Daoy (cell line): ENCODE measurements at places on chromosomes 2 and 18. TPM values are rescaled to one million over a fixed set of nuclear protein-coding genes. Genes with fewer than 3 reads are reported as not detected.
A peak's percentile ranks its signal among the peaks of the same experiment; 100 is the strongest.

GRCh38 chr2:62738981-62739936 lies 33.7 kb downstream of the EHBP1 start:
- DNase-seq = no peak

DNA sequence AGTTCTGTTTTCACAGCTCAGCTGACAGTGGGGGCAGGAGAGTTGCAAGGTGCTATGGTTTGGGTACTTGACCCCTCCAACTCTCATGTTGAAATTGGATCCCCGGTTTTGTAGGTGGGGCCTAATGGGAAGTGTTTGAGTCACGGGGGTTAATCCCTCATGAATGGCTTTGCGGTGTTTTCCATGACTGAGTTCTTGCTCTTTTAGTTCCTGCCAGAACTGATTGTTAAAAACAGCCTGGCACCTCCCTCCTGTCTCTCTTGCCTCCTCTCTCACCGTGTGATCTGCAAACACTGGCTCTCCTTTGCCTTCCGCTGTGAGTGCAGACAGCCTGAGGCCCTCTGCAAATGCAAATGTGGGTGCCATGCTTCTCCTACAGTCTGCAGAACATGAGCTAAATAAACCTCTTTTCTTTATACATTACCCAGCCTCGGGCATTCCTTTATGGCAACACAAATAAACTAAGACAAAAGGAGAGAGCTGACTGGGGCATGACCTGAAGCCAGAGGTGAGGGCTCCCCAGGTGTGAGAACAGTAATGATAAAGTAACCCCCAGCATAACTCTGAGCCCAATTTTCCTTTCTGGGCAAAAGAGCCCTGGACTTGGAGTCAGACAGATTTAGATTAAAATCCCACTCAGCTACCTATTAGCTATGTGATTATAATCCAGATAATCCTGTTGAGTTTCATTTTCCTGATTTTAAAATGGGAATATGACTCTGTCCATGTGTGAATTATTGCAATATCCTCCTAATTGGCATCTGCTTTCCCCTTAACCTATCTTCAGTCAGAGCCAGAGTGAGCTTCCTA lies 64.9 kb upstream of the CAPN13 start:
- DNase-seq = peak; percentile 78

- no peak for DNase-seq
Observed at GRCh38 chr2:144201868-144202468, 318.0 kb downstream of the ZEB2 start.

The YES1 gene
- 43.8 and 48.8 TPM in 2 replicates for total RNA-seq

DNA sequence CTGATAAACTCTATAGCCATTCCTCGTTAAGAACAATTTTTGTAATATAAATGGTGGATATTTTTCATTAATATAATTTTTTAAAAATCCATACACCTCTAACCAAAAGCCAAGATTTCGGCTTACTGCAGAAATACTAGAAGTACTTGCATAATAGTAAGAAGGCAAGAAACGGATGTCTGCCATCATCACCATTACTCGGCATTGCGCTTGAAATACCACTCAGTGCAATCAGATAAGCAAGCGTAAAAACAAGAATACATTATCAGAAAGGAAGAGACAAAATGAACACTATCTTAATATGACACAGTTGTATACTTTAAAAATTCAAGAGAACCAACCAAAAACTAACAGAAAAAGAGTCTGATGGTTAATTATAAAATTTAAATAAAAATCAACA lies 15.2 kb upstream of the BOLA3 start:
- no peak for DNase-seq

The PLB1 gene
- 0.83 and 0.86 TPM in 2 replicates for total RNA-seq

DNA sequence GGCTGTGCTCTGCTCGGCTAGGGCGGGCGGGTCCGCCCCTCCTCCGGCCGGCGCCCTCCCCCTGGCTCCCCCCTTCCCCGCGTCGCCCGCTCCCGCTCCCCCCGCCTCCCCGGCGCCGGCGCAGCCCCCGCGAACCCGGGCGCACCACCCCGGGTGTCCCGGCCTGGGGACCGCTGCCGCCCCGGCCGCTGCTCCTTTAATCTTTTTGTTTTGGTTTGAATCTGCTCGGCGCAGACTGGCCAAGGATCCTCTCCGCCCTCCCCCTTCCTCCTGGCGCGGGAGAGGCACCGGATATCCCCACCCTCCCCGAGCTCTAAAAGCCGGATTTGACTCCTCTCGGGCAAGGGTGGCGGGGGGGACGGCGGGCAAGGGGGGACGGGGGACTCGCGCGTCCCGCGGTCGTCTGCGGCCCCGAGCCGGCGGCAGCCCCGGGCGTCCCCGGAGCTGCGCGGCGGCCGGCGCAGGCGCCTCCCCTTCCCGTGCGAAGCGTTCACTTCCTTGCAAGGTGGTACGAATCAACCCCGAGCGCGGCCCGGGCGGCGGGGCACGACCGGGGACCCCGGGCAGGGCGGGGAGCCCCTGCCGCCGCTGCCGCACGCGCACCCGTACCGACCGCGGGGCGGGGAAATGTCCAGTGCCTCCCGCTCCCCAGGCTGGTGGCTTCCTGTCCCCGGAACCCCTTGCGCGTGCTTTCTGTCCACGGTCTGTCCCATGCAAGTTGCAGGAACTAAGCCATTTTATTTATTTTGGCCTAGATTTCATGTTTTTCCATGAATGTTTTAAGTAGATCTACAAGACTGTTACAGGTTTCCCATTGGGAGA lies at the start of gene PTGR3:
TSS of gene PTGR3 (minus strand) at position 11 of the 822 bp plus-strand sequence. CDS start 81 bp downstream, outside the sequence.
- peak; percentile 87 for DNase-seq

- DNase-seq = no peak
Observed at GRCh38 chr2:146258071-146258470, 1586.8 kb upstream of the ACVR2A start.

GRCh38 chr2:23554054-23554697 lies 169.2 kb downstream of the KLHL29 start:
- DNase-seq = no peak
